ENCODE measurements at places on chromosomes 7 and 10. TPM values are rescaled to one million over a fixed set of nuclear protein-coding genes. Genes with fewer than 3 reads are reported as not detected.

DNA sequence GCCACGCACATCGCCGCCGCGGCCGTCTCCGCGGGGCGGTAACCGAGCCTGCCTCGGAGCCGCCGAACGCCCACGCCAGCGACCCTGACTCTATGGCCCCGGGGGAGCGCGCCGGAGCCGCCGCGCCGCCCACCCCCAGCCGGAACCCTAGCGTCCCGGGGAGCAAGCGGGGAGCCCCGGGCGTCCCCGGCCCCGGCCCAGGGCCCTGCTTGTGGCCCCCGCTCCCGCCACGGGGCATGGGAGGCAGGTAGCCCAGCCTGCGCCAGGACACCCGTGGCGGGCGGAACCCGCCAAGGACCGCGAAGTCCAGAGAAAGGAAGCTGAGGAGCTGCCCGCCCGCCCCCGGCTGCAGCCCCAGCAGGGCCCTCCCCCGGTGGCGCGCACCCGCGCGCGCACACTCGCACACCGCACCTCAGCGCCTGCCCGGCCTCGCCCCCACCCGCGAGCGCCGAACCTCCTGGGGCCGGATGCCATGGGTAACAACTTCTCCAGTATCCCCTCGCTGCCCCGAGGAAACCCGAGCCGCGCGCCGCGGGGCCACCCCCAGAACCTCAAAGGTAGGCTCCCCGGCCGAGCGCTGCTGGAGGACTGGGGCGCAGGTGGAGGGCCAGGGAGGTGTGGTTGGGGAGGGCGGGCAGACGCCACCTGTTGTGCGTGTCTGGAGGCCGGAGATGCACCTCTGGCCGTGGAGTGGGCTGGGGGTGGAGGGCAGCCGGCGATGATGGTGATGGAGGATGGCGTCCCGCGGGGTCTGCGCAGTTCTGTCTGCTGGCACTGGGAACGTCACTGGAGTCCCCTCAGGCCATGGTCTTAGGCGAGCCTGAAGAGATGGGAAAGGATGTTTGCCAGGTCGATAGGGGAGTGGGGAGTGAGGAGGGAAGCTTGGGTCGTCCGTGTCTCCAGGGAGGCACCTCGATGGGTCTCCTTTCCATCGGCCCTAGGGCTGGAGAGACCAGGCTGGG lies 692 bp downstream of the NEURL1 start:
- peaks cover 36% of the 10 kb centered on the region for H3K4me1 ChIP-seq
- H3K27ac ChIP-seq = no peak overlapping the region
- DNase-seq = peak; percentile 92
- H3K4me3 ChIP-seq = peak overlapping the region; percentile 66

DNA sequence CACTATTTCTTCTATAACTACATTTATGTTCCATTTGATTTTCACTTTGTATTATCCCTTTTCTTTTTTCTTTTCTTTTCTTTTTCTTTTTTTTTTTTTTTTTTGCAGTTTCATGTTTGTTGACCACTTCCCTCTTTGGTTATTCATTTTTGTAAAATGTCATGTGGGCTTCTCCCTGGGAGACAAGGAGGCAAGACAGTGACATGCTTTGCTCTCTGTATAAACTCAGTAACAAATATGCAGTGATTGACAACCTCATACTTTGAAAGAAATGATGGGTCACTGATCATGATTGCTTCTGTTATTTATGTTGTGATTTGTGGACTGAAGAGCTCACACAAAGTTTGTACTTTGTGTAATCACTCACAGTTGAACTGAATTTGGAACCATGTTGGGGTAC lies 90.2 kb upstream of the ABI1 start:
- H3K4me1 ChIP-seq = no peaks in the 10 kb centered on the region
- no peak for DNase-seq
- no peak overlapping the region for H3K4me3 ChIP-seq
- peaks cover 2% of the 10 kb centered on the region for H3K36me3 ChIP-seq
- H3K27me3 ChIP-seq = peaks cover 5% of the 10 kb centered on the region

The SFTPA1 gene
- total RNA-seq = not detected

The METTL27 gene
- total RNA-seq = 1.7 TPM

DNA sequence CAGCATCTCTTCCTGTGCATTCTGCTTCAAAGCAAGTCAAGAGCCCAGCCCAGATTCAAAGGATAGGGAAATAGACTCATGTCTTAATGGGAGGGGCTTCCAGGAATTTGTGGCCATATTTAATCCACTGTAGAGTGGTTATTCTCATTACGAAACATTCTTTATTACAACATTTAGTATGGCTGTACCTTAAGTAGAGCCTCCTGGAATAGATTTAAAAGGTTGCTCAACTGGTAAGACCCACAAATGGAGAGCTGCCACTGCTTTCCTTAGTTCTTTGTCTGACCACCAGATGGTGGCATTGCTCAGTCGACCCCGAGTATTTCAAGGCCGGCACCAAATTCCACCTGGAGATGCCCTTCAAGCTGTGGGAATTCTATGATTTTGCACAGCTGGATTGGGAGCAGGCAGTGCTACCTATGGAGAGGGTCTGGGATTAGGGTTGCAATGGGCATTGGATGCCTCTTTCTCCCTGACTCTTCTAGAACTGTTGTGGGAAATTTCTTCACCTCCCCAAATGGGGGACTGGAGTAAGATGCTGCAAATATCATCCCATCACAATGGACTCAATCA lies 102.2 kb downstream of the RBM20 start:
- no peaks in the 10 kb centered on the region for H3K27me3 ChIP-seq
- peaks cover 36% of the 10 kb centered on the region for H3K4me1 ChIP-seq
- H3K27ac ChIP-seq = no peak overlapping the region
- no peak for DNase-seq

The OR9A2 gene
- not detected for total RNA-seq

All from chondrocyte (in vitro differentiated cells).